ENCODE measurements at places on chromosomes 12 and 14.

DNA sequence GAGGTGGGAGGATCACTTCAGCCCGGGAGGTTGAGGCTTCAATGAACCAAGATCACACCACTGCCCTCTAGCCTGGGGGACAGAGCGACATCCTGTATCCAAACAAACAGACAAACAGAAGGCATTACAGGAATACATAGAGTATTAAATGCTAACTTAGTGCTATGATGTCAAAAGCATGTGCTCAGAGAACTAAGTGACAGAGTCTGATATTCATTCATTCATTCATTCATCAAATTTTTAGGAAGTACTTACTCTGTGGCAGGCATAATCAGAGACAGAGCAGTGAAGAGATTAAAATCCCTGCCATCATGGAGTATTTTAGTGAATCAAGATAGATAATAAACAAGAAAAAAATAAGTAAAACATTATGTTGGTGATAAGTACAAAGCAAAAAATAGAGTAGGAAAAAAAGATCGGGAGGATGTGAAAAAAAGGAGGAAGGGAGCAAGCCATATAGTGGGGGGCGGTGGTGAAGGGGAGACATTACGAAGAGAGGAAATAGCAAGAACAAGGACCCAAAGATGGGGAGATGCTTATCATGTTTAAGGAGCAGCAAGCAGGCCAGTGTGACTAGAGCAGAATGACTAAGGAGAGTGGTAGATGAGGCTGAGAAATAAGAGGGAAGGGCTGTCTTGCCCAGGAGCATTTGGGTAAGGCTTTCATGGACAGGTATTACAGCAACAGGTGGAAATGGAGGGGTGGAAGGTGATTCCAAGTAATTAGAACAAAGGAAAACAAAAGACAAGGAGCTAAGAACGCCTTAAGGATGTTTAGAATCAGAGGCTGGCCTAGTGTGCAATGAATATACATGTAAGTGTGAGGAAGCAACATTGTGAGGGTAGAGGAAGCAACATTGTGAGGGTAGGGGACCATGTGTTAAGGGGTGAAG is 2.8 kb downstream of the MAP4K5 start:
- no peak for DNase-seq

GRCh38 chr12:118356809-118357256 is 15.9 kb downstream of the TAOK3 start:
- DNase-seq = no peak

- DNase-seq = no peak
These were observed 35.0 kb upstream of the DICER1 start for GRCh38 chr14:95192311-95192710.

GRCh38 chr12:15956413-15957185 is 45.5 kb downstream of the DERA start:
- no peak for DNase-seq

GRCh38 chr14:105329411-105330150 is 15.0 kb downstream of the PACS2 start:
- no peak for DNase-seq

- DNase-seq = no peak
These were observed 20.2 kb downstream of the NUAK1 start for GRCh38 chr12:106118381-106119130.

- no peak for DNase-seq
These were observed 277.9 kb downstream of the SSPN start for GRCh38 chr12:26473291-26473690.

GRCh38 chr12:18368594-18368993 is 107.3 kb downstream of the PIK3C2G start:
- DNase-seq = no peak

- DNase-seq = no peak
These were observed 275.5 kb upstream of the TMEM132C start for GRCh38 chr12:127991485-127991884.

DNA sequence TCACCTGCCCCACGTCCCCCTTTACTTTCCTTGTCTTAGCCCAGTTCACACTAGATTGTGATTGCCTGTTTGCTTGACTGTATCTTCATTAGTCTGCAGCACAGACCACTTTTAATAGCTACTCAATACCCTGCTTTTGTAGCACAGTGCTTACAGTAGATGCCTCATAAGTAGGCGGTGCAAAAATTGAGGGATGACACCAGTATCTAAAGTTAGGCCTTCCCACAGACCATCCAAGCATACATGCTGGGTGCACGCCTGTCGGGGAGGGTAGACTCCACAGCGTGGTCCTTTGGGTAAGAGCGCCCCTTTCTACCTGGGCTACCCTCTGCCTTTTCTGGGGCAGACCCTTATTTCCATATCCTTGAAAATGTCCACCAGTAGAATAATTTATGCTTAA is 140.8 kb downstream of the GCH1 start:
- DNase-seq = no peak

DNA sequence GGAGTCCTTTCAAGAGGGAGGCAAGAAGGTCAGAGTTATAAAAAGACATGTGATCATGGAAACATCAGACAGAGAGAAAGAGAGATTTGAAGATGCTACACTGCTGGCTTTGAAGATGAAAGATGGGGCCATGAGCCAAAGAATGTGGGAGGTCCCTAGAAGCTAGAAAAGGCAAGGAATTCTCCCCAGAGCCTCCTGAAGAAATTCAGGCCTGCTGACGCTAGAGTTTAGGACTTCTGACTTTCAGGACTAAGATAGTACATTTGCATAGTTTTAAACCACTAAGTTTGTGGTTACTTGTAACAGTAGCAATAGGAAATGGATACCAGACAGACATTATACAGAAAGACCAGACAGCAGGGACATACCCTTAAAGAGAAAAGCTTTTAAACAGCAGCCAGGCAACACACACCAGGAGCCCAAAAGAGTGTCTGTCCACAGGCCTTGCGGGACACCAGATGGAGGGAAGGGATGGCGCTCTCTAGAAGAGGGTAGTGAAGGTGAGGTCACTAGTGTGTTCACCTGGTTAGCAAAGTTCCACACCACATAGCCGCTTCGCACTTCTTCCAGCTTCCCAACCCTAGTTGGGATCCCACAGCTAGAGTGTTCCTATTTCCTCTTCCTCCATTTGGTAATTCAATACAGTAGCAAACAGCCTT is 29.7 kb upstream of the CEBPE start:
- DNase-seq = no peak

- DNase-seq = no peak
These were observed 15.9 kb downstream of the CACNA1C start for GRCh38 chr12:2068653-2069052.

DNA sequence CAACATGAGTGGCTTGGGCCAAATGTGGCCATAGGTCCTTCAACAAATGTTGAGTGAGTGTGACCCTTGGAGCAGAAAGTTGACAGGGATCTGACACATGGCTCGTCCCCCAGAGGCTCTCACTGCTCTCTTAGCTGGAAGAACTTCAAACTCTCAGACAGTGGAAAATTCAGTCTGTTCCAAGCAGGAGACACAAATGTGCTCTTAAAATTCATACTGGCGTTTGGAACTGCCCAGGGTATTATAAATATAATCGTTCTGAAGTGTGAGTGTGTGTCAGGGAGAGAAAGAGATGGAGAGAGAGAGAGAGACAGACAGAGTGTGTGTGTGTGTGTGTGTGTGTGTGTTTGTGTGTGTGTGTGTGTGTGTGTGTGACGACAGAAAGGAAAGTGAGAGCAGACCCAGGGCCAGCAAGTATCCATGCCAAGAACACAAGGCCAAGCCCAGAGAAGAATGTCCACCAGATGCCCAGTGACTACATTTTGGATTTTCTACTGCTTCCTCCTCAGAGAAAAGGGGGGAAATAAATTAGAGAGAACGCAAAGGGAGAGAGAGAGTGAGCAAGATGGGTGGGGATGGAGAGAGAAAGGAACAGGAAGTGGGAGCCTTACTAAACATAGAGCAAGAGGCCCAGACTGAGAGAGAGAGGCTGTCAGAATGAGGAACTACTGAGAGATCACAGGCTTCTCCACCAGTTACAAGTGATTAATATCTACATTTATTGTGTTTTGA is 193.6 kb upstream of the NUDT4 start:
- no peak for DNase-seq

GRCh38 chr12:109452489-109452888 is 24.6 kb downstream of the KCTD10 start:
- no peak for DNase-seq

GRCh38 chr12:3885277-3886094 is 12.3 kb upstream of the PARP11 start:
- no peak for DNase-seq

DNA sequence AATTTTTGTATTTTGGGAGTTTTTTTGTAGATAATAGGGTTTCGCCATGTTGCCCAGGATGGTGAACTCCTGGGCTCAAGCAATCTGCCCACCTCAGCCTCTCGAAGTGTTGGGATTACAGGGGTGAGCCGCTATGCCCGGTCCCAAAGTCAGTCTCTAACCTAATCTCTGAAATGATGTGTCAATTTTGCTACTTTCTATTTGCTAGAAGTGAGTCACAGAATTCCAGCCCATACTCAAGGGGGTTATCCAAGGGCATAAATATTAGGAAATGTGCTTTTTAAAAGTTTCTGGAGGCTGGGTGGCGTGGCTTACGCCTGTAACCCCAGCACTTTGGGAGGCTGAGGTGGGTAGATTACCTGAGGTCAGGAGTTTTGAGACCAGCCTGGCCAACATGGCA is 40.5 kb downstream of the RESF1 start:
- no peak for DNase-seq

DNA sequence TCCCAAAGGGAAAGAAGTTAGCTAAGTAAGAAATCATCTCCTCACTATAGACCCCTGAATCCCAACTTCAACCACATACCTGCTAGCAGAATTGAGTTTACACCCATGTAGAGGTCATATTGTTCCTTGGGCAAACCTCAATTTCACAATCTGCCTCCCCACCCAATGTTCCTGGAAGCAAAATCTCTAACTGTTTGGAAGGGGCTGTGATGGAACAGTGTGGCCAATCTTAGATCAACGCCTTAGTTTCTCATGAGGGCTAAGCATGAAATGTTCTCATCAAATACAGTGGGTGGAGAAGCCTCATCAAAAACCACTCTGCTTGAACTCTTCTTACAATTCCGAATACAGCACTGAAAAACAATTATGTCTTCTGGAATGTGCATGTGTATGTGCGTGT is 284.0 kb upstream of the NOS1 start:
- DNase-seq = no peak

DNA sequence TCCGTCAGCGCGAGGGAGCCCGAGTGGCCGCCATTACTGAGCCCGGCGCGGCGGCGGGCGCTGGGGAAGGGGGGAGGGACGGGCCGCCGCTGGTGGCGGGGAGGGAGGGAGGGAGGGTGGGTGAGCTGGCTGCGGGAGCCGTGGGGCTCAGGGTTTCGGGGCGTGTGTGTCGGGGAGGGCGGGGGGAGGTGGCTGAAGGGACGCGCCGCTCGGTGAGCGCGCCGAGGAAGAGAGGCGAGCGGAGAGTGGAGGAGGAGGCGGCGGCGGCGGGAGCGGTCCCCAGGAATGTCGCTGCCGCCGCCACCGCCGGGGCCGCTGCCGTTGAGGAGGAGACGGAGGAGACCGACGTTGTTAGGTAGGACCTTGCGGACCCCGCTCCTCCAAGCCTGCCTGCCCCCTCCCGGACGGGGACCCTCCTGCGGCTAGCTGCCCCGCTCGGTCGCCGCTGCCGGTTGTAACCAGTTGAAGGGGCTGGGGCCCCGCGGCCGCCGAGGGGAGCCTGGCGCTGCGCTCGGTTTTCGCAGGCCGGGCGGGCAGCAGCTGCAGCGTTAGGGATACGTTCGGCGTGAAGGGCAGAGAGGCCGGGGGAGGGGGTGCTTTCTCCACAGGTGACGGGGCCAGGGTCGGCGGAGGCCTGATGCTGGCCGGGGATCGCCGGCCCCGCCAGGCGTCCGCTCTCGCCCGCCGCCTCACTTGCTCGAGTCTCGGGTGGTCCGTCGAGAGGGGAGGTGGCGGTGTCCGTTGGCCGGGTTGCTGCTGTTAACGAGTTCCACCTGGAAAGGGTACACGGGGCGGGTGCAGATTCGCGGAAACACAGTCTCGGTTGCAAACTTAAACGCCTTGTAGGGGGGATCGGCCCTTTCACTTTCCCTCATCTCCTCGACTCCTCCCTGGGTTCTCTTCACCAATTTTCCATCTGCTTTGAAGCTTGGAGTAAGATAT is at the start of gene ARHGAP5:
Gene ARHGAP5, plus strand, starts transcription at position 224 of the 942 bp plus-strand sequence. CDS start 13,366 bp downstream, outside the sequence.
- peak; percentile 51 for DNase-seq

DNA sequence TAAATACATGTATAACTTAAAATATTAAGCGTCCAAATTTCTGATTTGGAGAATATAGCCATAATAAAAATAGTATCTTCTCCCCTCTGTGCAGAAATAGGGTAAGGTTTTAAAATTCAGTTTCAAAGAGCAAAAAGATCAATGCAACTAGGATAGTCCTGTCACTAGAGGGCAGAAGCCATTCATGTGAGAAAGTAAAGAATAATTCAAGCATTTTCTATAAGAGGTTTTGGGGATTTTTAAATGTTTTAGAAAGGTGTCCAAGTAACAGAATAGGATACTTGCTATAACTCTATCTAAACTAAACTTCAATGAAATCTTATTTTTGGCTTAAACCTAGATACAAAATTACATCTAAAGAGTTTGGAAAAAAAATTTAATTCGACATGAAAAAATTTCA is 50.3 kb downstream of the ADAMTS20 start:
- no peak for DNase-seq

DNA sequence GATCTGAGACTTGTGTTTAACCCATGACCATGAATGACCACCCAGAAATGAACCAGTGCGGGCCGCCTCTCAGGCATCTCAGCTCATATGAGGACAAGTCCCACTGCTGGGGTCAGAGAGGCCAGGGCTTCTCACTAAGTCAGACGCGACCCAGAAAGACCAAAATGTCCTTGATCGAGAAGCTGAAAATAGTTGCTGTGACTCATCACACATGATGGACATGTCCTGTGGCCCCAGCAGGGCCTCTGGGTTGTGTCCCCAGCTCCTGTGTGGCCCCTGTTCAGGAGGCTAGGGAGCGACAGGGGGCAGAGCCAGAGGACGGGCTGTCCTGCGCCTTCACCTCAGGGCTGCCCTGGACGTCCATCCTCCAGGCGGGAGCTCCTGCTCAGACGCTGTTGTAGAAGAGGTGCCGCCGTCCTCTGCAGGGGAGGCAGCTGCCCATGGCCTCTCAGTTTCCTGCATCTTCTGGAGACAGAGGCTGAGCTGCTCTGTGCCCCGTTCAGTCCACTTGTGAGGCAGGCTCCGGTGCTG is 29.0 kb upstream of the FAM181A start:
- no peak for DNase-seq

DNA sequence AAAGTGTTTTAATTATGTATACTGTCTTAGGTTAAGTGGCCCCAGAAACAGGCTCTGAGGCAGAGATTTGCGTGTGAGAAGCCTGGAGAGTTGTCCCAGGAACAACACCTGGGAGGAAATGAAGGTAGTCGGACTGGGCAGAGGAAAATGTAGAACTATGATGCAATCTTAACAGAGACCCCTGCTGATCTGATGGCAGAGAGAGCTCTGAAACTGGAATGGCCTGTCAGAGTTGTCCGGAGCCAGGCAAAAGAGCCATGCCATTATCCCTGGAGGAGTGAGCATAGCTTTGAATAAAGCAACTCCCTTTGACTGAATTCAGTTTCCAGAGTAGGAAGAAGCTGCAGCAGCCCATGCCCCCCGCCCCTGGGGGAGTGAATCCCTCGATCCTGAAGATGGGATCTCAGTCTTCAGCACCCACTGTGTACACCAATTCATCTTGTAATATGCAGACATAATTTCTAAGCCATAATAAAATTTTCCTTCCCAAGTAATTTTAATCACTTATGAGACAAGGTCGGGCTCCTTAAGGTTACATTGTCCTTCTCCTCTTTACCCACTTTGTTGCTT is 264.8 kb downstream of the PDZRN4 start:
- DNase-seq = no peak

- DNase-seq = no peak
These were observed 2.4 kb upstream of the RNASE7 start for GRCh38 chr14:21039585-21040369.

- DNase-seq = no peak
These were observed 438.4 kb upstream of the DCN start for GRCh38 chr12:91620992-91621391.

- DNase-seq = peak; percentile 7
These were observed 5.7 kb upstream of the NOS1 start for GRCh38 chr12:117367006-117367638.

Measured in stimulated activated CD8-positive, alpha-beta memory T cell treated with anti-CD3 and anti-CD28 coated beads, Interleukin-12 subunit alpha, Interleukin-12 subunit beta, amount 100 ng/mL, for 1 hour (primary cell).